ENCODE measurements at places on chromosomes 13 and 19.
A peak's percentile ranks its signal among the peaks of the same experiment; 100 is the strongest.

GRCh38 chr19:21835810-21836444, at the start of gene ZNF43:
ZNF43 (minus strand) TSS chr19:21836182; CDS start chr19:21836038, 144 bp downstream.
- DNase-seq = peak; percentile 88

- DNase-seq = no peak
Measured at GRCh38 chr19:32813862-32814425, 55.6 kb downstream of the SLC7A9 start.

DNA sequence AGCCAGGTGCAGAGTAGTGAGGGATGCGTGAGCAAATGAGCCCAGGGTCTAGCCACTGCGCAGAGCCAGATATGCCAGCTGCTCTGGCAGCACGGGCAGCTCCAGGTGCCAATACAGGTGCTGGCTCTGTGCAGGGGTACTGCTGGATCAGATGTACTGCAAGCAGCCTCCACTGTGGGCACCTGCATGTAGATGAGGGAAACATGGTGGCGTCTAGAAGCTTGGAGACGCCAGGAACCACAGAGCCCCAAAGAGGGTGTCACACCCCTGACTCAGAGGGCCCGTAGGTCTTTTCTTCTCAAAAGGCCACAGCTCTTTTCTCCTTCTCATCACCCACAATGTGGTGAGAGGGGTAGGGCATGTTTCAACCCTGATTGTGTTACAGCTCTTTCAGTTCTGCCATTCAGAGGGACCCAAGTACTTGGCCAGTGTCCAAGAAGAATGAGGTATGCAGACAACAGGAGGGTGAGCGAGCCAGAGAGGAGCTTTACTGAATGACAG, 244.4 kb upstream of the SLITRK1 start:
- DNase-seq = no peak

GRCh38 chr19:1199531-1199930, 6.0 kb upstream of the STK11 start:
- no peak for DNase-seq

DNA sequence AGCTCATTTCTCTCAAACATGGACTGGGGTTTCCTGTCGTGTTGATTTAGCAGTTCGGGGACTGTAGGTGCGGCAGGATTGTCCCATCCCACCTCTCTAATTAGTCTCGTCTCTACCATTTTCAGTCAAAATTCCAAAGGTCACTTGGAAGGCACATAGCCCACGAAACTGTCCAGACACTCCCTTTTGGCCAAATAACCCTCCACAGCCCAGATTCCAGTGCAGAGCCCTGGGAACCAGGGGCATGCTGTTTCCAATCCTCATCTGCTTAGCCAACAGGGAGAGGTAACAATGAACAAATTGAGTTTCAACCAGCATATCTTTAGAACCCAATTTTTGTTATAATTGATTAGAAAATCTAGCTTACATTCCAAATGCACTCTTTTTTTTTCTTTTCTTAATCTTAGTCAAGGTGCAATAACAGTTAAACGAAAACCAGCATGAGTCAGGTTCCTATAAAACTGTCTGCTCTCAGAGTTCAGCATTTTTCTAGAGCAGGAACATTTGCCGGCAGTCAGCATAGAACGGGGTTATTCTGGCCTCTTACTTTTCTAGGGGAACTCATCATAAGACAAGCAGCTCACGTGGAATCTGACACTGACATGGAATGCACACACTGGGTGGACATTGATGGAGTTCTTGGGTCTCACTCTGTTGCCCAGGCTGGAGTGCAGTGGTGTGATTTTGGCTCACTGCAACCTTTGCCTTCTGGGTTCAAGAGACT, 14.4 kb upstream of the CEBPA start:
- no peak for DNase-seq

- no peak for DNase-seq
Measured at GRCh38 chr13:39197647-39198007, 159.4 kb downstream of the NHLRC3 start.

DNA sequence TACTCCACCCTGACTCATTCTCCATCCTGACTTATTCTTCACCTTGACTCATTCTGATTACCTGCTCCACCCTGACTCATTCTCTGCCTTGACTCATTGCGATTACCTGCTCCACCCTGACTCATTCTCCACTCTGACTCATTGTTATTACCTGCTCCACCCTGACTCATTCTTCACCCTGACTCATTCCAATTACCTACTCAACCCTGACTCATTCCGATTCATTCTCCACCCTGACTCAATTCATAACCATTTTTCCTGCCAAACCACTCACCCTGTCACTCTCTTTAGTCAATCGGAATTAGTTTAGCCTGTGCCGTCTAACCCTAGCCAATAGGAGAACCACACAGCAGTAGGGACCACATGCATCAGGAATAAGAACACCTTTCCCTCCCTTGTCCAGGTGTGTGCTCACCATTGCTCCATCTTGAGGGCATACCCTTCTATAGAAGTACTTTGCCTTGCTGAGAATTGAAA, 1227.4 kb upstream of the PCDH20 start:
- peak; percentile 1 for DNase-seq

- DNase-seq = no peak
Measured at GRCh38 chr19:412356-413355, 3.7 kb upstream of the C2CD4C start.

GRCh38 chr19:48879025-48879637, 6.9 kb downstream of the PPP1R15A start:
- DNase-seq = no peak

- DNase-seq = no peak
Measured at GRCh38 chr19:50505856-50506611, 5.0 kb downstream of the JOSD2 start.
